ENCODE measurements at places on chromosomes 1 and 21. TPM values are rescaled to one million over a fixed set of nuclear protein-coding genes. Genes with fewer than 3 reads are reported as not detected.

AIRE gene
- not detected for total RNA-seq

C1orf87 gene
- total RNA-seq = not detected

LY9 gene
- total RNA-seq = not detected

GNG4 gene
- total RNA-seq = not detected

BNIPL gene
- total RNA-seq = 0.32 TPM

PRAMEF20 gene
- total RNA-seq = not detected

TMEM82 gene
- total RNA-seq = not detected

MINDY1 gene
- 18.5 TPM for total RNA-seq

SLFNL1 gene
- 0.43 TPM for total RNA-seq

SYT14 gene
- 0.32 TPM for total RNA-seq

TEDDM1 gene
- total RNA-seq = not detected

CD1E gene
- not detected for total RNA-seq

CGN gene
- total RNA-seq = not detected

AK5 gene
- 0.65 TPM for total RNA-seq

ALPL gene
- total RNA-seq = 15.7 TPM

FAM72A gene
- total RNA-seq = 1.8 TPM

OR2T3 gene
- total RNA-seq = not detected

HEYL gene
- under 0.01 TPM for total RNA-seq

ZNF695 gene
- 1.2 TPM for total RNA-seq

TSEN15 gene
- total RNA-seq = 54.5 TPM

CHIT1 gene
- under 0.01 TPM for total RNA-seq

FMO3 gene
- 0.86 TPM for total RNA-seq

TFF1 gene
- not detected for total RNA-seq

TBX19 gene
- total RNA-seq = 1.6 TPM

CASQ2 gene
- total RNA-seq = not detected

PADI2 gene
- total RNA-seq = not detected

RNF19B gene
- total RNA-seq = 15.3 TPM

S100A5 gene
- total RNA-seq = not detected

CHRNB2 gene
- total RNA-seq = under 0.01 TPM

THEMIS2 gene
- total RNA-seq = 6.1 TPM

SLC30A10 gene
- not detected for total RNA-seq

NOTCH2 gene
- total RNA-seq = 309 TPM

AVPR1B gene
- not detected for total RNA-seq

EPHX1 gene
- 122 TPM for total RNA-seq

GRHL3 gene
- 0.26 TPM for total RNA-seq

MARK1 gene
- total RNA-seq = 0.78 TPM

RIPPLY3 gene
- total RNA-seq = 0.11 TPM
